ENCODE measurements at places on chromosomes 2 and 18.

DNA sequence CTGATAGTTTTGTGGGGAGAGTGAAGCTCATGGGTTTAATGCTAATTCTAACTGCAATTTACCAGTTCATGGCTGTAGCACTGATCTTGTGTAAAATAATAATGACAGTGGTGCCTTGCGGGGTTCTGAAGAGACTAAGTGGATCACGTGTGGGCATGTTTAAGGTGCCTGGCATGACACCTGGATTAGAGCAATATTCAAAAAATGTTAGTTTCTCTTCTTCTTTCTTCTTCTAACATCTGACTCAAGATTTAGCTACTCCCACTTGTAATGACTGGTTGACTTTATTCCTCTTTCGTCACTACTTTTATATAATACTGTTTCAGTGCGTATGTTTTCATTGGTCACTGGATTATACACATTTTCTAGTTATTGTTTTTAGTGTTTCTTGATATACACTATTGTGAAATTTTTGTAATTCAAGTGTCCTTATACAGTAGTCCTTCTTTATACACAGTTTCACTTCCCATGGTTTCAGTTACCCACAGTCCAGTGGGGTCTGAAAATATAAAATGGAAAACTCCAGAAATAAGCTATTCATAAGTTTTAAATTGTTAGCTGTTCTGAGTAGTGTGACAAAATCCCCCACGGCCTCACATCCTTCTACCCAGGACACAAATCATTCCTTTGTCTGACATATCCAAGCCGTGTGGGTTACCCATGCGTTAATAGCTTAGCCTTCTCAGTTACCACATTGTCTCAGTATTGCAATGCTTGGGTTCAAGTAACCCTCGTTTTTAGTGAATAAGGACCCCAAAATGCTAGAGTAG, 662.2 kb upstream of the CNTNAP5 start:
- no peak for DNase-seq

- DNase-seq: no peak
Measured at GRCh38 chr2:184780944-184781343, 182.6 kb downstream of the ZNF804A start.

GRCh38 chr2:25856377-25856776, 21.9 kb downstream of the ASXL2 start:
- no peak for DNase-seq

DNA sequence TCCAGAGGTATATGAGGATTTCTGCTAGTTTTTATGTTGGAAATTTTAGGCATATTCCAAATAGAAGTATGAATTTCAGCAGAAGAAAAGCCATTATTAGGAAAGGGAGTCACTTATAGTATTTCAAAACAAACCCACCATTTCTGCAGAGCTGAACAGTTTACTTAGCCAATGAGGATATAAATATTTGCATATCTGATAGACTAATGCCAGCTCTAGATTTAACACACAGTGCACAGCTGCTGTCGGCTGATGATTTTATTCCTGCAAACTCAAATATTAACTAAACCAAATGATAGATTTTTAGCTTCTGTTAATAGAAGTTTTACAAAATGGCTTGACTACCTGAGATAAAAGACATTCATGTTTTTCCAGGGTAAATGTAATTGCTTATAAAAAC, 375.8 kb upstream of the FANCL start:
- DNase-seq: no peak

DNA sequence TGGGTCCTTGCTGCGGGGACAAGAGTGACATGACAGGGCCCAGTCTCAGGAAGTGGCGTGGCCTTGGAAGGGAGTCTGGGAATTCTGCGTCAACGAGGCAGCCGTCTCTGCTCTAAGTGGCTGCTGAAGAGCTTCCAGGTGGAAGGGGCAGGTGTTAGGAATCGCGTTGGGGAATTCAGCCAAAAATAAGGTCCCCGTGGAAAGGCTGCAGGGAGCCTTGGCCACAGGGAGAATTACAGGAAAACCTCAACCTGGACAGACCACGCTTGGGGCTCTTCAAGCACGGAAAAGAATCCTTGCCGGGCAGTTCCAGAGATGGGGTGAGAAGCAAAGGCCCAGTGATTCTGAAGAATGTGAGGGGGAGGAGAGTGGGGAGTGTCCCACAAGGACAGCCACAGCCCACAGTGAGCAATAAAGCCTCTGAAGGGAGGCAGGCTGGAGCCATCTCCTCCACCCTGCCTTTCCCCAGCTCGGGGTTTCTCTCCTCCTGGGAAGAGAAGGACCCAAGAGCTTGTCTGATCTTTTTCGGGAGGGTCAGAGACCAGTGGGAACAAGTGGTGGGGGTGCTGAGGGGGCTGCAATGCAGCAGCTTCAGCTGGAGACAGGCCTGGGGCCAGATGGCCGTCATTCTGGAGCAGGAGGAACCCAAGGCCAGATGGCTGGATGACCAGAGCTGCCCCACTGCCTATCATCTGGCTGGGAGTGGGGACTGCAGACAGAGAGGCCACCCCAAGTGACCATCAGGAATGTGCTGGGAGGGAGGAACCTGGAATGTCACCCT, 106.4 kb upstream of the SMAD2 start:
- no peak for DNase-seq

GRCh38 chr2:106184857-106185256, 9.2 kb downstream of the UXS1 start:
- DNase-seq: no peak

DNA sequence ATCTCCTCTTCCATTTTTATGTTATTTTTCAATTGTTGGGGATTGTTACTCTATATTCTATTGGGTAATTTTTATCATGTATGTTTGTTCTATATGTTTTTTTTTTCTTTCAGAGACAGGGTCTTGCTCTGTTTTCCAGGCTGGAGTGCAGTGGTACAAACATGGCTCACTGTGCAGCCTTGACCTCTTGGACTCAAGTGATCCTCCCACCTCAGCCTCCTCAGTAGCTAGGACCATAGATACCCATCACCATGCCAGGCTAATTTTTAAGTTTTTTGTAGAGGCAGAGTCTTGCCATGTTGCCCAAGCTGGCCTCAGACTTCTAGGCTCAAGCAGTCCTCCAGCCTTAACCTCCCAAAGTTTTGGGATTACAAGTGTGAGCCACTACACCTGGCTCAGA, 88.7 kb downstream of the TTC27 start:
- no peak for DNase-seq

DNA sequence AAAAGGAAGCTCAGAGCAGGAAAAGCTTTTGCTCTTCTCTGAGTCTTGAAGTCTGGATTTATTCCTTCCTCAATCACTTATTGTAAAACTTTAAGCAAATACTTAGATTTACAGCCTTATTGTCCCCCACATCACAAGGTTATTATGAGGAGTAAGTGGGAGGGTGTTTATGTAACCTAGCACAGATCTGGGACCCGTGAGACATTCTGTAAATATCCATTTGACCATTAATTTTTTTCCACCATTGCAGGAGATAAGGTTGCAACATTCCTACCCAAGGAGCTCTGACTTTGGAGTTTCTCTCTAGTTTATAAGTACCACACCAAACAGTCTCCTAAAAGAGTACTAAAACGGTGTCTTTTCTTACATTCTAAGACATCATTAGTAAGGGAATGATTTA, 52.1 kb upstream of the CTIF start:
- no peak for DNase-seq

DNA sequence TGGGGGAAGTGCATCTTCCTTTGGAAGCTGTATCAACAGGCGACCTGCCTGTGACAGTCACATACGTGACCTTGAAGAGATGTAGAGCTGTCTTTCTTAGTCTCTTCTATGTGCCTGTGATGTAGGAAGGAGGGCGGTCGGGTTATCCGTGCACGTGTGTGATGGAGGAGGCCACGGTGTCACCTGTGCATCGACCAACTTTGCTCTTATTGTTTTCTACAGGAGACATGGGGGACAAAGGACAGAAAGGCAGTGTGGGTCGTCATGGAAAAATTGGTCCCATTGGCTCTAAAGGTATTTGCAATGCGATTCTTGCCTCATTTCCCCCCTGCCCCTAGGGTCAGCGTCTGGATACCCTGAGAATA, 20.7 kb upstream of the ALLC start:
- DNase-seq: no peak

- peak; percentile 2 for DNase-seq
Measured at GRCh38 chr18:54946149-54946581, 13.1 kb downstream of the CCDC68 start.

- DNase-seq: no peak
Measured at GRCh38 chr18:79829136-79829854, 31.6 kb downstream of the KCNG2 start.

DNA sequence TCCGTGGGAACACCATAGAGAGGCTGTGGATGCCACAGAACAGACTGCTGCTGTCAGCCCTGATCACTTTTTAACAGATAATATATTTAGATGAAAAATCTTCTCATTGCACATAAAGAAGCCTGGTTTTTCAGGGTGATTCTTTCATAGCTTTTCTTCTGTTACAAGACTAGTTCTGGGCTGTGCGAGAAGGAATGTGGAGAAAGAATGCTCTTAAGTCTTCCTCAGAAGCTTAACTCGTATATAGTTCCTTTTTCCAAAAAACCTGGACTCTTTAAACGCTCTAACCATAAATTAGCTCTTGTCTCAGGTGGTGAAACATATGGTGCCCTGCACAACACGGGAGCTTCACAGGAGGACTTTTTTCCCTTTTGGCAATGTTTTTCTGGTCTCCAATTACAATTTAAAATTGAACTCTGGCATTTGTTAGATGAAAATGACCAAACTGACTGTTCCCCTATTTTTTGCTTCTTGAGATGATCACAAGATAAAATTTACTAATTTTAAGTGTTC, 125.9 kb upstream of the SMAD7 start:
- DNase-seq: no peak

GRCh38 chr2:63539416-63540162, 48.7 kb downstream of the WDPCP start:
- no peak for DNase-seq

DNA sequence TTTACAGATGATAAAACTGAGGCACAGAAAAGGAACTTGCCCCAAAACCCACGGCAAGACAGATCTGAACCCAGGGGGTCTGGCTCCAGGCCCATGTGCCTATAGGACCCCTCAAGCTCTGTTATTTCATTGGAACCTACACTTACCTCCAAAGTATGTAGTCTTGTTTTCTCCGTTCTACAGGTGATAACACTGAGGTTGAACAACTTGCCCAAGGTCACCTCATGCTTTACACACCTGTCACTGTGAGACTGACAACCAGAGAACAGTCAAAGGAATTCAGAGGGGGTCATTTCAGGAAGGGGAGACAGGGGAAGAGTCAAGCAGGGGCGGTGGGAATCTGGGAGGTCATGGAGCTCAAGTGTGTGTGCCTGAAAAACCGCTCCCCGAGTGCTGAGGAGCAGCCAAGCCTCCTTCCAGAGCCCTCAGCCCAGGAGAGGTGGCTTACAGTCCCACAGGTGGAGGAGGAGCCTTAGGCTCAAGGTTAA, 47.7 kb downstream of the SERTAD2 start:
- DNase-seq: no peak

GRCh38 chr2:30421026-30421603, 25.9 kb upstream of the LCLAT1 start:
- no peak for DNase-seq

DNA sequence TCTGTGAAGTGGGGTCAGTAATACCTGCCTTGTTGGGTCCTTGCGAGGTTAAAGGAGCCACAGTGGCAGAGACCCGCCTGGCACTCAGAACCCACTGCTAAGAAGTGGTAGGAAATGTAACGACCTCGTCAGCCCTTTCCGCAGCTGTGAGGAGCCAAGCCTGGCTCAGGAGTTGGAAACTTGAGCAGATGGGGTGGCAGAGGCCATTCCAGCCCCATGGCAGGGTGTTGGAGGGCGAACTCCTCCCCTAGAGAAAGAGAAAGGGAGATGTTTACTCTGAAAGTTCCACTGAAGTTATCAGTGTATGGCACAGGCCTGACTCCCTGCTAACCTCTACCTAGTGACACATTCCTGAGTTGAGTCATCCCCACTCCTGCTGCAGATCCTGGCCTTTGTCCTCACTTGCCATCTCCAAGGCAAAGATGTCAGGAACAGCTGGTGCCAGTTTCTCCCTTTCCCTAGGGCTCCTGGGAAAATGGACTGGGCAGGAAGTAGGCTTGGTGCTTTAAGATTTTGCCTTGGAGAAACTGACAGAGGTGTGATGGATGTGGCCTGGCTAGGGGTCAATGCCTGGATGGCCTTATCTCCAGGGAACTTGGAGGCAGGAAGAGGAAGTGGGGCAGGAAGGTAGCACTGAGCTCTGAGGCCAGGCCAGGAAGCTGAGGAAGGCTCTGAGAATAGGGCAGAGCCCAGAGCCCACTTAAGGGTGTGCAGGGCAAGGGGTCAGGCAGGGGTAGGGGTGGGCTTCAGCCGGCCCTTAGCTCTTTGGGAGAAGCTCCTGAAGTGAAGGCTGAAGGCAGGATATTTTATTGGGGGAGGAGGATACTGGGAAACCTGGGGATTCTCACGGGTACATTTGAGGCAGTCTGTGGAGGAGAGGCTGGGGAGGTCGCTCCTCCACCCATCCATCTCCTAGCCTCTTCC, 888 bp downstream of the VAMP5 start:
- no peak for DNase-seq

GRCh38 chr2:120052597-120052996, 39.7 kb downstream of the EPB41L5 start:
- no peak for DNase-seq

- DNase-seq: no peak
Measured at GRCh38 chr2:188610827-188611226, 319.2 kb downstream of the GULP1 start.

GRCh38 chr18:74944676-74945075, 264.3 kb downstream of the PTGR3 start:
- DNase-seq: no peak

DNA sequence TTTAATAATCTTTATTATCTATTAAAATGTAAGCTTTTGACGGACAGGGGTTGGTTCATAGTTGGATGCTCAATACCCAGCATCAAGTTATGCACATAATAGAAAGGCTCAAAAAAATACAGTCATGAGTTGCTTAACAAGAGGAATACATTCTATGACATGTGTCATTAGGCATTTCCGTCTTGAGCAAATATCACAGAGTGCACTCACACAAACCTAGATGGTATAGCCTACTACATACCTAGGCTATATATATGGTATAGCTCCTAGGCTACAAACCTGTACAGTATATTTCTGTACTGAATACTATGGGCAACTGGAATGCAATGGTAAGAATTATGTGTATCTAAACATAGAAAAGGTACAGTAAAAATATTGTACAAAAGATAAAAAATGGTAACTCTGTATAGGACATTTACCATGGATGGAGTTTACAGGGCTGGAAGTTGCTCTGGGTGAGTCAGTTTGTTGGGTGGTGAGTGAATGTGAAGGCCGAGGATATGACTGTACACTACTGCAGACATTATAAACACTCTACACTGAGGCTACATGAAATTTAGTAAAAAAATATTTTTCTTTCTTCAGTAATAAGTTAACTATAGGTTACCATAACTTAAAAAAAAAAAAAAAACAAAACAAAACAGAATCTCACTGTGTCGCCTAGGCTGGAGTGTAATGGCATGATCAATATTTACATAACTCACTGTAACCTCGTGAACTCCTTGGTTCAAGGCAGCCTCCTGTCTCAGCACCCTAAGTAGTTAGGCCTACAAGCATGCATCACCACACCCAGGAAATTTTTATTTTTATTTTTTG, 201.2 kb downstream of the NBAS start:
- no peak for DNase-seq

GRCh38 chr2:30705711-30706533, 101.3 kb downstream of the CAPN13 start:
- DNase-seq: no peak

Measured in stimulated activated CD4-positive, alpha-beta T cell treated with anti-CD3 and anti-CD28 coated beads, TNF-alpha, amount 100 ng/mL, for 24 hours (primary cell).